ENCODE measurements at places on chromosomes 4 and X.

GRCh38 chr4:62601737-62602136 is 1401.6 kb downstream of the ADGRL3 start:
- DNase-seq: no peak

- DNase-seq: no peak
Observed at GRCh38 chr4:34183926-34184325, 2060.4 kb downstream of the ARAP2 start.

- DNase-seq: peak; percentile 56
Observed at GRCh38 chr4:138259271-138259670, 17.1 kb upstream of the SLC7A11 start.

DNA sequence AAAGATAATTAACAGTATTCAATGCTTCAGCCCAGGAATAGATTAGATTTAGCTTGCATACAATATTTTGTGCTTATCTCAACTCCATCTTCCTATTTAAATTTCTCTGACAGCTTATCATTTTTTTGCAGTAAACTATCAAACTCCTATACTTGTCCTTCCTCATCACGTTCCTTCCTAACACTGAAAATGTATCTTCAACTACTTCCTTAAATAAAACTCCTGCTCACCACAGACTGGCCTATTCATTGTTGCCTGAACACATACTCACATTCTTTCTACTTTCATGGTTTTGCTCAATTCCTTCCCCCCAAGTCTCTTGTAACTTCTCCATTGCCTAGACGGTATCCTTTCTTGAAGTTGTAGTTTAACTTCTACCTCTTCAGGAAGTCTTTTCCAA is 28.5 kb upstream of the PTPN13 start:
- DNase-seq: no peak

All from mammary epithelial cell (primary cell).